Activated naive CD4-positive, alpha-beta T cell (primary cell): ENCODE measurements at places on chromosomes 2 and 18.

DNA sequence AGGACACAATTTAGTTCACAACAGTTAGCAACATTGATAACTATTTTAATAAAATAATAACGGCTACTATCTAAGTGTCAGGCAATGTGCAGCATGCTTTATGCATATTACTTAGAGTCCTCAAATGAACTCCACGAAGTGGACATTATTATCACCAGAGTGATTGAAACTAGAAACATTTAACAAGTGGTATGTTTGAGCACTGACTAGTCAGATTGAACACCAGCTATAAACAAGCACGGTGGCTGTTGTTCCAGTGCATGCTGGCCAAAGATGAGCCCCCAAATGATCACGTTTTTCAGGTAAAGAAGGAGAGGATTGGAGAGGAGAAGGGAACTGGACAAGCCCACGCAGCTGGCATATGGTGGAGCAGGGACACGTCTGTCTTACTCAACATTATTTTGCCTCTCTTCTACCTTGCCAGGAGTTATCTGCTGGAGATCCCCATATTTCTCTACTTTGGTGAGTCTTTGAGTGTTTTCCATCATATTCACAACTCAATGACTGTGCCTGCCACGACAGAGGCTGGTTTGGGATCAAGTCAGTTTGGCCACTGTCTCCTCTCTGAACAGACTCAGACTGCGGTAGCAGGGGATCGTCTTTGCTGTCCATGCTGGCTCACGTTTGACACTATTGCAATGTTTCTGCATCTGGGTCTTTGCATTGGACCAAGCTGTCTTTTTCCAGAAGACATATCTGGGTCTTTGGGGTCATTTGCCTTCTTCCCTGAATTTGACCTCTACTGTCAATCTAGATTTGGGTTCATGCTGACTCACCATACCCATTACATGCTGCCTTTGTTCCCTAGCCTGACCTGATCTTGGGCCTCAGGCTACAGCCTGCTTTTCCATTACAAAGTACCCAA is 66.0 kb upstream of the ACSL3 start:
- DNase-seq: no peak

GRCh38 chr2:136133176-136133575 is 15.2 kb upstream of the CXCR4 start:
- no peak for DNase-seq

DNA sequence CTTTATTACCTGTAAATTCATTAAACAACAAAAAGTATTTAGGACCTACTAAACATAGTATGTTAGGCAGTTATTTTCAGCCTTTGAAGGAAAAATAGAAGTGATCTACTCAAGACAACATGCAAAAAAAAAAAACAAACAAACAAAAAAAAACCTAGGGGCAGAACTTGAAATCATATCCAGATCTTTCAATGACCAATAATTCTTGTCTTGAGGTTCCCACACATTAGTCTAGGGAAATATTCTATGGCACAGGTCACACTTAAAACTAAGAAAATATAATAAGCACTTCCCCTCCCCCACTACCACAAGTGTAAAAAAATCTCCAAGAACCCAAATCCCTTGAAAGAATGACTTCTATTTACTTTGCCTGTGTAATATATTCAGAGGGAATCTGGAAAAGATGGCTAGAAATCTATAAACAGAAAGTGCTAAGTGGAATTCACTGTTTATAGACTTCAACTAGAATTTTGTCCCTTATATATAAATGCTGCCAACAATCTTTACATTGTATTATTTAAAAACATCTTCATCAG is 3.5 kb downstream of the PELI1 start:
- DNase-seq: no peak

GRCh38 chr18:62778976-62779869 is 63.9 kb downstream of the PHLPP1 start:
- DNase-seq: no peak

- no peak for DNase-seq
These were observed 30.8 kb downstream of the C18orf54 start for GRCh38 chr18:54388203-54389142.

GRCh38 chr2:129740504-129740903 is 239.0 kb upstream of the RAB6C start:
- DNase-seq: no peak

- no peak for DNase-seq
These were observed 33.5 kb downstream of the IMPA2 start for GRCh38 chr18:12014521-12015415.

GRCh38 chr2:167756446-167756845 is 490.9 kb downstream of the STK39 start:
- no peak for DNase-seq

DNA sequence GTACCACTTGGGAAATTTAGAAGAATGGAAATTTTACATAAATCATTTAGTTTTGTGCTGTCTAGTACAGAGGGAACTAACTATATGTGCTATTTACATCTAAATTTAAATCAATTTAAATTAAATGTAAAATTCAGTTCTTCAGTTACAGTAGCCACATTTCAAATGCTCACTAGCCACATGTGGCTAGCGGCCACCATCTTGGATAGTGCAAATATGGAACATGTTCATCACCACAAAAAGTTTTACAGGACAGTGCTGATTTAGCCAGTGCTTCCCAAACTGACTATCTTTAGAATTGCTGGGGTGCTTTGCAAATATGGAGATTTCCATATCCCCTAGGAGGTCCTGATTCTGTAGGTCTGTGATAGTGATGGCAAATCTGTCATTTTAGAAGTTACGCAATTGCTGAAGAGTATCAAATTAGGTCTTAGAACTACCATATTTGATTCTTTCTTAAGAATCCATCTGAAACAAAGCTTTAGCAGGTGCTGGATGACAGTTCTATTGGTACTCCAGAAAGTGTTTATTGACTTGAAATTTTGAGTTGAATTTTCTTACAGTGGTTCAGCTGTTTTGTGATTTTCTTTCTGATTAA is 12.8 kb downstream of the EHBP1 start:
- DNase-seq: no peak
